ENCODE measurements at places on chromosomes 2 and 18.

DNA sequence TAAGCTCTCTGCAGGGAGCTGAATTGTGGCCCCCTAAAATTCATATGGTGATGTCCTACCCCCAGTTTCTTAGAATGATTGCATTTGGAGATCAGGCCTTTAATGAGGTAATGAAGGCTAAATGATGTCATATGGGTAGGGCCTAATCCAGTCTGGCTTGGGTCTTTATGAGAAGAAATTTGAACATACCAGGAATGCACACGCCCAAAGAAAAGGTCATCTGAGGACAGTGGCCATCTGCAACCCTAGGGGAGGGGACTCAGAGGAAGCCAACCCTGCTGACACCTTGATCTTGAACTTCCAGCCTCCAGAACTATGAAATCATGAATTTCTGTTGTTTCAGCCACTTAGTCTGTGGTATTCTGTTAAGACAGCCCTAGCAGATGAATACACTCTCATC lies 426.7 kb downstream of the EPHA4 start:
- DNase-seq, result no peak

- no peak for DNase-seq
Observed at GRCh38 chr2:234029150-234029733, 21.3 kb upstream of the SPP2 start.

DNA sequence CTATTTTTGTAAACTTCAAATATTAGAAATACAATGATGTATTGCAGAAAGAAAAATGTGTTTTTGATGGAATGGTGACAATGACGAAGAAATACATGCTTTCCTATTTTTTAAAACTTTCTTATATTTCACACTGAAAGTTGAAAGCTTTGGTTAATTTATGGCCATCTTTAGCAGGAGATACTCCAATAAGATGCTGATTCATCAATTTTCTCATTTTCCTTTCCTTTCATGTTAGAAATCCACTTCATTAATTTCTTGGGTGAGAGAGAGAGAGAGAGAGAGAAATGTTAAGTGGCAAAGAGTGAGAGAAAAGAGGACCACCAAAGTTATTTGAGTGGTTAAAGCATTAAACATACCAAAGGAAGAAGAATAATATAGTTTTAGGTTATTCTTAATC lies 28.6 kb upstream of the MAP2 start:
- no peak for DNase-seq

GRCh38 chr18:2657788-2658458 lies 2.4 kb downstream of the SMCHD1 start:
- DNase-seq, result no peak

DNA sequence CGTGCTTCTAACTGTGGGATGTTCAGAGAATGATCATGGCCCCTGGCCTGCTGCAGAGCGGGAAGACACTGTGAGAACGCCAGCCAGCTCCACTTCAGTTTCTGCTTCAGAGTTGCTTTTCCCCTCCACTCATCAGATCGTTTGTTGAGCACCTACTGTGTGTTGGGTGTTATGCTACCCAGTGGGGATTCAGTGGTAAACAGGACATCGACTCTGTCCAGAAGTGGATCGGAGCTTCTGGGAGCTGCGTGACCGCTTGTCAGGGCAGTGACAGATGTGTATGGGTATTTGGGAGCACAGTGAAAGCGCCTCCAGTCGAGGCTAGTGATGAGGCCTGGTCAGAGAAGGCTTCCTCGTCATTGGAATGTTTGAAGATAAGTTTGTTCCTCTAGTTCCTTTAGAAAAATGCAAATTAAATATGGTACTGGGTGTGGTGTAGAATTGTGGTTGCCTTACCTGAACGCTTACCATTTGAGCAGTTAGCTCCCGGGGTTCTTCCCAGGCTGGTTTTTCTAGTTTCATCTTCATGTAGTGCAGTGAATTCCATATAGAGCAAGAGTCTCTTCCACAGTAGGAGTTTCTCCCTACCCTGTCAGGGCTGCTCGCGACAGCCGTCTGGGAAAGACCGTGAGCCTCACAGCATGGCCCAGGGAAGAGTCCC lies 2.8 kb downstream of the RAB12 start:
- no peak for DNase-seq

GRCh38 chr2:8926356-8926755 lies 77.1 kb downstream of the MBOAT2 start:
- DNase-seq, result no peak

DNA sequence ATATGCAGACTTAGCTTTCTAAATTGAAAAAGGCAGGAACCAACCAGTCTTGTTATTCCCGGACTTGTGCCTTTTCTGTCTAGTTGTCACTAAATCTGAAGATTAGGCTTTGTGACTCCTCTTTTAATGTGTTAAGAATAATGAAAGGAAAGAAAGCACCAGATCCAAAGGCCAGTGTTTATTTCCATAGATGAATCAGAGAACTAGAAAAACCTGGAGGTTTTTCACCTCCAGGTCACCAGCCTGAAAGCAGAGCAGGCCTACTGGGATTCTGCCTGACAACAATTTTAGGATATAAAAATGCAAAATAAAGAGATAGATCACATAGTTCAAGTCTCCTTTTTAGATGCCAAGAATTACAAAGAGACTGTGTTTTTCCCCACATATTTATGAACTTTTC lies 160.4 kb downstream of the GULP1 start:
- no peak for DNase-seq

GRCh38 chr2:238129166-238130010 lies 9.1 kb upstream of the KLHL30 start:
- DNase-seq, result no peak

- no peak for DNase-seq
Observed at GRCh38 chr2:182020286-182021070, 34.8 kb downstream of the PPP1R1C start.

DNA sequence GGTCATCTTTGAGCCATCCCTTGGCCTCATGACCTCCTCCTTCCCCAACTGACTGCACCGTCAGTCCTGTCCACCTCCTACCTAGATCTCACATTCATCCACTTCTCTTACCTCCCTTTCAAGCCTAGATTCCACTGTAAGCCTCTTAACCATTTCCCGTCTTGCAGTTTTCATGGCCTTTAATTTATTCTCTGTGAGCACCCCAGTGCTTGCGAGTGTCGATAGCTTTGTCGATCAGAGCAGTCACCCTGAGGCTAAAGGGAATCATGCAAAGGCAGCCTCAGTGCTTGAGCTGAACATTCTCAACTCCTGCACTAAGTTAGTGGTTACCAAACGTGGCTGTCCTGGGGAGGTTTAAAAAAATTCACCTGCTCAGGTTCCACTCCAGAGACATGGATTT lies 14.7 kb downstream of the ARHGAP25 start:
- no peak for DNase-seq

DNA sequence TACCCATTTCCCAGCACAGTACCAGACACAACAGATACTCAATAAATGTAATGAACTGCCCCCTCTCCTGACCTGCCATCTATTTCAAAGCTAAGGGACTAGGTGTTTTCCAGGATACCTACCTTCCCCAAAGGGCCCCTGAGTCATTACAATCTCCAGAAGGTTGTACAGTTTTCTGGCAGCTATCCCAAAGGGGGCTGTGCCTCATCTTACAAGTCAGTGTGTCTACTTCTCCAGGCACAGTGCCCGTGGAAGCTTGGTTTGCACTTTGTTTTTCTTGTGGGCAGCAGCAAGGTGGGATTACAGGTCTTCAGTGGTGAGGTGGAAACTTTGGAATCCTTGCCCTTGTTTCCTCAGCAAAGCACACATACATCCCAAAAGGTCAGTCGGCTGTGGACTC lies 62.8 kb upstream of the CYP26B1 start:
- DNase-seq, result no peak

- DNase-seq, result no peak
Observed at GRCh38 chr2:212173756-212174510, 364.7 kb downstream of the ERBB4 start.

DNA sequence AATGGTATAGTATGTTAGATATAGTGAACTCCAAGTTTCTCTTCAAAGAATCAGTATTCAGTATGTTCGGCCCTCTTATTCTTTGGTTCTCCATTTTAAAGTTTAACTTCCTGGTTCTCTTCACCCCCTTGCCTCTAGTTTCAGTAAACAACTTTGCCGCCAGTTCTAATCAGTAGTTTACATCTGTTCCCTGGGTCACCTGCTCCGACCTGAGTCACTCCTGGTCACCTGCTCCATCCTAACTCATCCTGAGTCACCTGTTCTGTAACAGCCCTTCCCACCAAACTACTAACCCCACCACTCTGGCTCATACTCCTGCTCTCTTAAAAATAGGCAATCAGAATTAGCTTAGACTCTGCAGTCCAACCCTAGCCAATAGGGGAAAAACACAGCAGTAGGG lies 23.7 kb upstream of the TEX51 start:
- DNase-seq, result no peak

DNA sequence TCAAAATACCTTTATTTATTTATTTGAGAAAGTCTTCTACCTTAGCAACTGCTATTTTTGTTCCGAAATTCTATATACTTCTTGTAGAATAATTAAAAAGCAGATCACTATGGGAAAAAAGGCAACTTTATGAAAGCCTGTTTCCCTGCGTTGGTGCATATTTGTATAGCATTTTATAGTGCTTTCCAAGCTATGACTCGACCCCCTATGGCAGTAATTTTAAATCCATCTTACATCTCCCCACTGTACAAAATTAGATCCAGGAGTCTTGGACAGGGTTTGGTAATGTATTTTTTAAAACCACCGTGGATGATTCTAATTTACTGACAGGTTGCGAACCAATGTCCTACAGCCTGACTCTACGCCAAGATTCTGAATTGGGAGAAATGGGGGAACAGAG lies 10.1 kb downstream of the TANK start:
- no peak for DNase-seq

DNA sequence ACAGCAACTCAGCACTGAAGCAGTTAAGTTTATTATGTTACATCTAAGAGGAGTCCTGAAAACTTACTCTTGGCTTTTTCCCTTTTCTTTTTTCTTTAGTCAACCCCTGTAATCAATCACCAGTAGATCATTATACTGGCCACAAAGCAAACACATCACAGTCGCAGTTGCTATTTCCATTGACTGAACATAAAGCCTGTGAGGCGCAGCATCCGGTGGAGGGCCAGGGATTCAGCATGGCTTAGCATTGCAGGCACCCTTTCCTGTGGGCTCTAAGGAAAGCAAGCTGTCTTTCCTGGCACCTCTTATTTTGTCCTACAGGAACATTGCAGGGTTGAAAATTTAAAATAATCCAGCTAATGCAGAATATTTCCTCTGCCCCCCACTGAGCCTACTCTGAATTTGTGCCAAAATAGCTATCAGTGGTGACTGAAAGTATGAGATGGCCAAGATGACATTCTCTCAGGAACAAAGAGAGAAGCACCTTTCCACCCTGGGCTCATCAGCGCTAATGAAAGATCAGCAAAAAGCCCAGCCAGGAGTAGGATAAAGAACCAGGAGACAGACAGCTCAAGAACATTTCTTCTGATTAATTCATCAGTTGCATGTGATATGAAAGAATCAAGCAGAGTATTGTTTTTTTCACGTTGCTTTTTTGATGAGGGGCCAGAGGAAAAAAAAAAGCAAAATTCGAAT lies 85.3 kb upstream of the SULT1C3 start:
- DNase-seq, result no peak

- DNase-seq, result no peak
Observed at GRCh38 chr2:205699515-205700289, 17.4 kb downstream of the NRP2 start.

DNA sequence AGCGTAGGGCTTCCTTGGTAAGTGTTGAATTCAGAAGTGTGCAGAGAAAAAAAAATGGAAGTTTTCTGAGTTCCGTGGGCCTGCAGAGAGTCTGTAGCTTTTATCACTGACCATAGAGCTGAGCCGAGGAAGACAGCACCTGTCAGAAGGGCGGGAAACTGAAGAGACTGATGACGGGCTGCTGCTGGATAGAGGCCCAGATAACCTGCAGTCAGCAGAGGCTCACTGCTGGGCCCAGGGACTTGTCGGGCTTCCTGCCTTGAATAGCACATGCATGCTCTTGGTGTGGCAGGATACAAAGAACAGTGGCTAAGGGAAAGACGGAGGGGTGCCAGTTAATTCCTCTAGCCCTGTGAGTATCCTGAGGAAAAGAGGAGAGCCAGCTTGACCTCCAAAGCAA lies 166.4 kb downstream of the MGAT5 start:
- DNase-seq, result no peak

DNA sequence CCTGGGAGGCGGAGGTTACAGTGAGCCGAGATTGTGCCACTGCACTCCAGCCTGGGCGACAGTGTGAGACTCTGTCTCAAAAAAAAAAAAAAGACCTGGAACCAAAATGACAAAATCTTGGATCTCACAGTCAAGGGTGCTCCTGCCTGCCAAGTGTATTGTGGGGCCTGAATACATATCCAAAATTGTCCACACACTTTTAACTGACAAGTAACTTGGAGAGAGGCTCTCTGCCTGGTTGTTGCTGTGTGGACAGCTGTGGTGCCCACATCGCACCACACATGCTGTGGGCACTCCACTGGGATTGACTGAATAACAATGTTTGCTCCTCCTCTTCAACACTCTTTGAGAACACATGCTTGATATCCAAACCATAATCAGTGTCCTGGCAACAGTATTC lies 117.6 kb upstream of the REV1 start:
- no peak for DNase-seq

DNA sequence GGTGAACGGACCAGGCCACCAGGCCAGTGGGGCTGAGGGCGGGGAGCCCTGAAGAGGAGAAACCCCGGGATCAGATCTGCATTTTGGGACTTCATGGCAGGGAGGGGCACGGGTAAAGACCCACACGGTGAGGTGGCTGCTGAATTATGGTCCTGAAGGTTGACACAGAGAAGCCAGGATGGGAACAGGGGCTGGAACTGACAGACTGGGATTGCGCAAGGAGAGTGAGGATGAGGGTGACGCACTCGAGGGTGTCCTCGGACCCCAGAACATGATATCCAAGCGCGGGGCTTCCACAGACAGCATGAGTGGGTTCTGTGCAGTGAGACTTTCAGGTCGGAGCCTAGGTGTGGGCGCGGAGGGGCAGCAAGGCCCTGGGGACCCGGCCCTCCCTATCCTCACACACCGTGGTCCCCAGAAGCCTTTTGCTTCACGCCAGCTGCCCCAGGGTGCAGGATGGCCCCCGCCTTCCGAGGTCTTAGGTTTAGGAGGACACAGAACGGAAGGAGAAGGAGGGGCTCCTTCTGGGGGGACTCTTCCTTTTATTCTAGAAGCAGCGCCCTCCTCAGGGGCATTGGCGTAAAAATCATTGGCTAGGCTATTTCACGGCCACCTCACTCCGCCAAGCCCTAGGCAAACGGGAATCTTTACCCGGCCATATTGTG lies 416.8 kb upstream of the HS6ST1 start:
- DNase-seq, result no peak

GRCh38 chr2:83901317-83901716 lies 557.8 kb downstream of the SUCLG1 start:
- DNase-seq, result no peak

GRCh38 chr2:64325477-64325851 lies 128.5 kb upstream of the LGALSL start:
- DNase-seq, result no peak
